Glomerular endothelial cell (primary cell): ENCODE measurements at places on chromosomes 16 and 17. TPM values are rescaled to one million over a fixed set of nuclear protein-coding genes. Genes with fewer than 3 reads are reported as not detected.

HOXB4 gene
- total RNA-seq: 7.9 and 10.3 TPM in 2 replicates

SSTR5 gene
- not detected in 2 replicates for total RNA-seq

GFAP gene
- total RNA-seq: not detected in 2 replicates

CDH1 gene
- total RNA-seq: not detected in 2 replicates

KRTAP4-3 gene
- total RNA-seq: not detected in 2 replicates

MIF4GD gene
- 21.9 and 25.5 TPM in 2 replicates for total RNA-seq

CACNG1 gene
- not detected in 2 replicates for total RNA-seq

SMTNL2 gene
- not detected in 2 replicates for total RNA-seq

NPIPA7 gene
- 4.7 and 30.1 TPM in 2 replicates for total RNA-seq

CCL4 gene
- total RNA-seq: not detected in 2 replicates

GOSR2 gene
- 38.9 and 44.5 TPM in 2 replicates for total RNA-seq

PRRT2 gene
- total RNA-seq: 0.41 and 0.44 TPM in 2 replicates

PERCC1 gene
- not detected in 2 replicates for total RNA-seq

KRT28 gene
- not detected in 2 replicates for total RNA-seq

GGT6 gene
- not detected in 2 replicates for total RNA-seq

OR3A2 gene
- total RNA-seq: not detected in 2 replicates

RRAD gene
- 7.2 and 9.3 TPM in 2 replicates for total RNA-seq

CD300LF gene
- total RNA-seq: not detected in 2 replicates

LLGL2 gene
- 3.4 and 8.5 TPM in 2 replicates for total RNA-seq

NT5M gene
- total RNA-seq: 2.7 TPM in 2 replicates

TP53TG3C gene
- not detected in 2 replicates for total RNA-seq

KRT36 gene
- total RNA-seq: not detected in 2 replicates
